Ureter (tissue), 1 donor: ENCODE measurements at places on chromosomes 1 and 21.

GRCh38 chr1:41915786-41916571 lies 2.7 kb downstream of the HIVEP3 start:
- DNase-seq, result peak; percentile 65

- DNase-seq, result no peak
Observed at GRCh38 chr1:149942207-149942606, 5.5 kb upstream of the MTMR11 start.

GRCh38 chr21:30126576-30126975 lies 40.0 kb downstream of the CLDN17 start:
- DNase-seq, result no peak

GRCh38 chr1:230128569-230129285 lies 61.7 kb downstream of the GALNT2 start:
- no peak for DNase-seq

- DNase-seq, result no peak
Observed at GRCh38 chr1:147124266-147124665, 48.0 kb downstream of the PRKAB2 start.

GRCh38 chr1:48055876-48056764 lies 58.9 kb upstream of the TRABD2B start:
- no peak for DNase-seq

DNA sequence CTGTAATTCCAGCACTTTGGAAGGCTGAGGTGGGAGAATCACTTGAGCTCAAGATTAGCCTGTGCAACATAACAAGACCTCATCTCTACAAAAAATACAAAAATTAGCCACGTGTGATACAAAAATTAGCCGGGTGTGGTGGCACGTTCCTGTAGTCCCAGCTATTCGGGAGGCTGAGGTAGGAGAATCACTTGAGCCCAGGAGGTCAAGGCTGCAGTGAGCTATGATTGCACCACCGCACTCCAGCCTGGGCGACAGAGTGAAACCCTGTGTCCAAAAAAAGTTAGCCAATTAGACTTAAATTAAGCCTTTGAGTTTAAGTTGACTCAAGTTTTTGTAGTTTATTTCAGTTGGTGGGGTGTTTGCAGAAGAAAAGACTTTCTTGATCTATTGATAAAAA lies 11.8 kb downstream of the CXADR start:
- DNase-seq, result no peak

GRCh38 chr1:205668951-205669340 lies 11.4 kb downstream of the SLC45A3 start:
- no peak for DNase-seq

DNA sequence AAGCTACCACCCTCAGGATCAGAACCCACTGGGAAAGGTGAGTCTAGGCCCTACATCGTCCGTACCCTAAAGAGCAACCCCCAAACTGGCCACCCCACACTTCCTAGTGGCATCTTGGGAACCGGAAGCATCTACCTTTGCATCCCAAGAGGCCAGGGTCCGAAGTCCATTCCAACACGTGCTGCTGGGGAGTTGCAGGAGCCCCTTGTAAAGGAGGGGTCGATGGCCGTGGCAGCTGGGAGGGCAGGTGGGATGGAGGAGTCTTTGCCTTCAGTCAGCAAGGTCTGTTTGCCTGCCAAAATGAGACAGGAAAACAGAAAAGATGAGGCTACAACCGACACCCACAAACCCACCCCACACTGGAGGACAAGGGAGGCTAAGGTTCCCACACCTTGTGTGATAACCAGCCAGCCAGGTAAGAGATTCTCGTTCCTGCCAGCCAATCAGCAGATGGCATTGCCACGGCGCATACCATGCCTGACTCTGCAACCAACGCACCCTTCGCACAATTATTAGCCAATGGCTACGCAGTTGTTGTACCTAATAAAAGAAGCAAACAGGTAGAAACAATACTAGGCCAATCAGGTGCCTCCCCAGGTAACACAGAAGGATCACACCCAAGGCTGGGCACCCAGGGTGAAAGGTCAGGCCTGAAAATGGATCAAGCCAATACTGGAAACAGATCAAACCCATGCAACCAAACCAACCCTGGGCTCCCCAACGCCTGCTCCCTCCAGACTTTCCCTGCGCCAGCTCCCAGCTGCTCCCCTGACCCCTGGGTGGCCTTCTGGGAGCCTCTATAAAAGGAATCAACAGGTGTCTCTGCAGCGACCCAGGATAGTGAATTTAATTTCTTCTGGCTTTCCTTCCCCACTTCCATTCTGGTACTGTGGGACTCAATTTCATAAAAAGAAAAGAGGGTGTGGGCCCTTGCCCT lies 35.6 kb downstream of the CASZ1 start:
- DNase-seq, result no peak

GRCh38 chr1:211896958-211897357 lies 66.4 kb upstream of the LPGAT1 start:
- DNase-seq, result no peak
